Uterus (tissue), 4 donors: ENCODE measurements at places on chromosomes 13 and 19.

DNA sequence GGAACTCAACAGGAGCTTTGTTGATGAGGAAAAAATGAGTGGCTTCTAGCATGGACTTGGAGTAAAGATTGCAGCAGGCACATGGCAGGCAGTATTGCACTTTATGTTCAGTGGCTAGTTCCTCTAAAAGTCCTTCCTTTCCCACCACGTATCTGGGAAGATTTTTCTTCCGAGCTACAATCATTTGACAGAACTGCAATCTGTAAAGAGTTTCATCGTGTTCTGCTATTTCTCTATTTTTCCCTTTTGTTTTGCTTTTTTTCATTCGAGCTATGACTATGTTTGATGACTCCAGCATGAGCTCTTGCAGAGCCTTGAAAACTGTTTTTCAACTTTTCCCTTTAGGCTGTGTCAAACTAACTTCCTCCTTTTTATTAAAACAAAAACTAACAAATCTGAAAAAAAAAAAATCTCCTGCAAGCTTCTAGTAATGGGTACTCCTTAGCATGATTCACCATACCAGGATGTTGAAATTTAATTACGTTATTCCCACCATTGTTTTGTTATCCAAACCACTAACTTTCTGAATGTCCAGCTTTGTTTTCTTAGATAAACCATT lies 12.3 kb downstream of the CLDN10 start:
- no peak for DNase-seq
- no peaks in the 10 kb centered on the region for H3K27me3 ChIP-seq
- no peak overlapping the region for H3K27ac ChIP-seq
- no peak overlapping the region for H3K4me3 ChIP-seq
- H3K36me3 ChIP-seq = no peaks in the 10 kb centered on the region

DNA sequence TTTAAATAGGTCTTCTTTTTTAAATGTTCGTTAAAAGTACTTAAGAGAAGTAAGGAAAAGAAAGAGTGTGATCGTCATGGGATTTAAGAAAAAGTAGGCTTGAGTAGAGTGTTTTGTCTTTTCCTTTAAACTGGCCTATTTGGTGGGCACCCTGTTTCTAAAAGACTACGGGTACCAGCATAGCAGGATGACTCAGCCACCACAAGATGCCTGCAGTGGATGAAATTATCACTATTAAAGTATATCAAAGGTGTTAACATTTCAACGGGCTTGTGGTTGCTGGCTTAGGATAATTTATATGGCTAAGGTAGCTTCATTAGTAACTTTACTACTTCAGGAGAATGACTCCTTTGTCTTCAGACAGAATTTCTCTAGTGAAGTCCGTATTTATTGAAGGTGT lies 112.6 kb downstream of the STARD13 start:
- H3K4me1 ChIP-seq = no peaks in the 10 kb centered on the region
- no peaks in the 10 kb centered on the region for H3K36me3 ChIP-seq
- DNase-seq = no peak
- H3K27ac ChIP-seq = no peak overlapping the region

GRCh38 chr13:91399189-91400062 lies 1.0 kb downstream of the GPC5 start:
- no peaks in the 10 kb centered on the region for H3K36me3 ChIP-seq
- no peak for DNase-seq
- H3K27ac ChIP-seq = no peak overlapping the region
- H3K4me3 ChIP-seq = peak overlapping the region; percentile 30

GRCh38 chr19:45477186-45477585 lies 9.4 kb downstream of the FOSB start:
- no peaks in the 10 kb centered on the region for H3K27me3 ChIP-seq
- no peaks in the 10 kb centered on the region for H3K36me3 ChIP-seq
- no peak overlapping the region for H3K4me3 ChIP-seq
- no peak overlapping the region for H3K27ac ChIP-seq

GRCh38 chr13:113902481-113902880 lies 38.6 kb upstream of the GAS6 start:
- H3K36me3 ChIP-seq = no peaks in the 10 kb centered on the region
- peak overlapping the region; percentile 62 for H3K27ac ChIP-seq
- no peaks in the 10 kb centered on the region for H3K27me3 ChIP-seq
- H3K4me1 ChIP-seq = peaks cover 11% of the 10 kb centered on the region
- H3K4me3 ChIP-seq = no peak overlapping the region
- no peak for DNase-seq

DNA sequence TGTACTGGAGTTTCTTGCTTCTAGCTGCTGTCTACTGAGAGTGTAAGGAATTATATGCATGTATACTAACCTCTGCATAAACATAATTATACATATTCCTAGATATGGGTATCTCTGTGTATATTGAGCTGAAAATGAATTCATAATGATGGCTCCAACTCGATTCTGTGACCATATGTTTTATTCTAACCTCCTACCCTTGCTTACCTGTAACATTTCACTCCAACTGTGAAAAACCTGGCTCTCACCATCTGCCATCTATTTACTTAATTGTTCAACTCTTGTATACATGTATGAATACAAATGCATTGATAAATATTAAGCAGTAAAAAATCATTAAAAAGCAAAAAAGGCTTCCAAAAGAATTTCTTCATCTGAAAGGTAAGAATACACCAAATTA lies 1729.5 kb upstream of the SPRY2 start:
- no peak overlapping the region for H3K27ac ChIP-seq
- no peaks in the 10 kb centered on the region for H3K27me3 ChIP-seq
- no peaks in the 10 kb centered on the region for H3K4me1 ChIP-seq
- no peak for DNase-seq

DNA sequence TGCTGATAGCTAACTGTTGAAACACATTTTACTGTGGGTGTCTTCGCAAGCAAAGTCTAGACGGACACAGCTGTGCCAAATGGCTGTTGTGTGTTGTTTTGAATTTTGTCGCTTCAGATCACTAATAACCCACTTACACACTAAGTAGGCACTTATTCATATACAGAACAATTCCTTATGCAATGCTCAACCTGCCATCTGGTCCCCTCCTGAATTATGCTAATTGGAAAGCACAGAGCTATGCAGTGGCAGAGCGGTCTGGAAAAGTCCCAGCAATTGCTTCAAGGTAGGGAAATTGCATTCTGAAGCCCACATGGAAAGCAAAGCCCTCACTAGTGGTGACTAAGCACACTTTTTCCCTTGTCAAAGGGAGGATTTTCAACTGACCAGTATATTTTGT lies 69.9 kb downstream of the C13orf42 start:
- DNase-seq = no peak
- no peaks in the 10 kb centered on the region for H3K27me3 ChIP-seq
- H3K27ac ChIP-seq = no peak overlapping the region
- no peaks in the 10 kb centered on the region for H3K4me1 ChIP-seq

DNA sequence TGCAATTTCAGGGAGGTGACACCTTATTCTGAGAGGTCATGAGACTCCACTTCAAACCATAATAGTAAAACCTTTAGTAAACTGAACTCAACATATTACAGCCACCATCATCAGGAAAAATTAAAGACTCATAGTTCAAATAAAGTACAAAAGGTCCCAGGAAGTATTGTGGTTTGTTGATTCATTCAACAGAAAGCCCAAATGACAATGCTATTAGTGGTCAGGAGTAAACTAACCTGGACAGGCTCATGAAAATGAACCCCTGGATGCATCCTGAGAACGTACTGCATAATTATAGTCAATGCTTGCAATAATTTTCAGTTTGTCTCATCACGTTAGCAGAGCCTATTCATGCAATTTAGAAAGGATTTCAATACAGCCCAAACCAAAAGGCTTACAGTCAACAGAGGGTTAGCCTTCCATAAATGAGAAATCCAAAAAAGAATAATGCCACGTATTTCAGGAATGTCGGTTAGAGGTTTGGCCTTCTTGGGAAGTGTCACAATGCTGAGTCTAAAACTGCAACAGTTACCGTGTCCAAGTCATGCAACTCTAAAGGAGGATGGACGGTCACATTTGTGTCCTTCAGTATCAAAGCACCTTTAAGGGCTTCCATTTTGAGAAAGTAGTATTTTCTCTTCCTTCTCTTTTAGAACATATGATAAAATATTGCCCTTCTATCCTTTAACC lies 280.8 kb downstream of the ABCC4 start:
- H3K27ac ChIP-seq = no peak overlapping the region
- H3K4me3 ChIP-seq = no peak overlapping the region
- H3K36me3 ChIP-seq = no peaks in the 10 kb centered on the region
- H3K27me3 ChIP-seq = no peaks in the 10 kb centered on the region

GRCh38 chr13:39804332-39805210 lies 149.1 kb downstream of the COG6 start:
- no peaks in the 10 kb centered on the region for H3K36me3 ChIP-seq
- no peak for DNase-seq
- no peaks in the 10 kb centered on the region for H3K27me3 ChIP-seq
- no peaks in the 10 kb centered on the region for H3K4me1 ChIP-seq

GRCh38 chr13:110374431-110375370 lies 67.6 kb downstream of the COL4A2 start:
- no peaks in the 10 kb centered on the region for H3K27me3 ChIP-seq
- peak; percentile 13 for DNase-seq
- no peaks in the 10 kb centered on the region for H3K36me3 ChIP-seq
- peaks cover 10% of the 10 kb centered on the region for H3K4me1 ChIP-seq
- H3K27ac ChIP-seq = peak overlapping the region; percentile 97
- no peak overlapping the region for H3K4me3 ChIP-seq
